ENCODE measurements at places on chromosomes 7 and 10.

GRCh38 chr7:10483671-10484070, 490.0 kb upstream of the PHF14 start:
- no peak for DNase-seq

GRCh38 chr7:95425694-95426093, 9.1 kb downstream of the PON2 start:
- no peak for DNase-seq

- no peak for DNase-seq
These were observed 12.3 kb downstream of the DDC start for GRCh38 chr7:50552921-50553320.

DNA sequence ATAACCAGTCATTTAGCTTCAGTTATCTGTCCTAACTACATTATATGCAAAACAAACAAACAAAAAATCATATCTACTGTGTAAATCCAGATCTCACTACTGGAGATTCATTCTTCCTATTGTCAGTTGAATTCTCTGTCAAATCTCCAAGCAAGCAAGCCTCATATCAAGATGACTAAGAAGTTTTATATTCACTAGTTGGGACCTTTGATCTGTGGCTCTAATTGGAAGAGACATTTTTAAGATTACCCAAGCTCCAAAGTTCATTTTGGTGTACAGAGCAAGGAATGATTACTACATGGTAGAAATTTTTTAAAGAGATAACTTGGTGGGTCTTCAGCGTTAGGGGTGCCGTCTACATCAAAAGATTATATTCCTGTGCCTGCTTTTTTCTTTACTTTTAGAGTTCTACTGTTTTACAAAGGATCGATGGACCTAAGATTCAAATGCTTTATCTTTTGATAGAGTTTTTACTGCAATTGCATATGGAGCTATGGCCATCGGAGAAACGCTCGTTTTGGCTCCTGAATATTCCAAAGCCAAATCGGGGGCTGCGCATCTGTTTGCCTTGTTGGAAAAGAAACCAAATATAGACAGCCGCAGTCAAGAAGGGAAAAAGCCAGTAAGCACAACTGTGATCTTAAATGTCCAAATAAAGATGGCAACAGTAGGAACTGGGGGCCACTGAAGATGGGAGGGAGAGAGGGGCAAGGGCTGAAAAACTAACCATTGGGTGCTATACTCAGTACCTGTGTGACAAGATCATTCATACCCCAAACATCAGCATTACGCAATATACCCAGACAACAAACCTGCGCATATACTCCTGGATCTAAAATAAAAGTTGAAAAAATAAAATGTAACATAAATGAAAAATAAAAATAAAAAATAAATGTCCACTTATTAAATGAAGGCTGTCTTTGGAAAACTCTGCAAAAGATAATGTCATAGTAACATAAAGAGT, 47.9 kb downstream of the SP8 start:
- no peak for DNase-seq

DNA sequence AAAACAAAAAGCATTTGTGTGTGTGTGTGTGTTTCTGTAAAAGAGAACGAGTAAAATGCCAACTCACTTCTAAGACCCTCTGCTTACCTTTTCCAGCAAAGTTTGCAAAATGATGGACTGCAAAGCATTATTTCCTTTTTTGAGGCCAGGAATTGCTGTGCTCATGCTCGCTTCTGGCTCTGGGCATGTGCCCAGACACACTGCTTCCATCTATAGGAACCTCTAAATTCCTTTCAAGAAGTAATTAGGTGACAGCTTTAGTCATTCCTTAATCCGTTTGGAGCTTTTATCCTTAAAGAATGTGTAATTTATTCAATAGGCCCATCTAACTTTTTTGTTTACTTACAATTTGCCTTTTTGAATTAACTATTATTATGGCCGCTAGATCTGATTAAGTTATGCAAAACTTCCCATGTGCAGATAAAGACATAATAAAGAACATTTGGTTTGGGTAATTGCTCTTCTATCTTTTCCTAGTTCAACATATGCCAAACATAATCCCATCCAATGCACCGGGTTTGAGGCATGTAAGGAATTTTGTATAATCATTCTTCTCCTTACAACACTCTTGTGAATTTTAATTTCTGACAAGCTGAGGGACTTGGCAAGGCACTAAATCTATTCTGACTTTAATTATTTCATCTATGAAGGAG, 34.7 kb downstream of the A1CF start:
- no peak for DNase-seq

GRCh38 chr7:94877731-94878670, 29.4 kb upstream of the PPP1R9A start:
- no peak for DNase-seq

- no peak for DNase-seq
These were observed 283.9 kb downstream of the SDHAF3 start for GRCh38 chr7:97401398-97401797.

GRCh38 chr10:48897441-48897790, 42.2 kb downstream of the LRRC18 start:
- DNase-seq: no peak

GRCh38 chr7:772005-772294, 44.9 kb upstream of the PRKAR1B start:
- no peak for DNase-seq

DNA sequence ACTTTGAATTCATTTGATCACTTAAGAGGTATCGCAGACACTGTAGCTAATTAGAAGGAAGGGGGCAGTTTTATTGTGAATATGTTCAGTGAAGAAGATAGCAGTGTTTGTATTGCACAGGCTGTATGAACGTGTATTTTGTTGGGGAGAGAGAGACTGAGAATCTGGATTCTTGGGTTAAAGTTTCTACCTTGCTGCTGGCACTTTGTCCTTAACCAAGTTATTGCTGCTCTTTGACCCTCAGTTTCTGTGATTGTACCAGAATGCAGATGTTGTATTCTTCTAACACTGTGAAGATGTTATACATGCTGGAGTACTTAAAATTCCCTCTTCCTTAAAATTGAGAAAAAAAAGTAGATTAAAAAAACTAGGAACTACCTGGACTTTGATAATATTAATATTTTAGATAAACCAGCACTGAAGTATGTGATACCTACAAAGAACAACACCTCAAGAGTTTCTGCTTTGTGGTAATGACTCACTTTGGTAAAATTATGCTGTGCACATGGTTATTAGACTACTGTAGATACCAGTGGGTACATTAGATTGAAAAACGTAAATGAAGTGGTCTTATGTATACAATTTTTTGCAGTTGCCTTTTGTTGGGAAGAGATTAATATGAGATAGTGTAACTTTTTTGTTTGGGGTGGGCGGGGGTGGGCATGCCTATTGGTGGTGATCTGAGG, 321.3 kb downstream of the AUTS2 start:
- no peak for DNase-seq

DNA sequence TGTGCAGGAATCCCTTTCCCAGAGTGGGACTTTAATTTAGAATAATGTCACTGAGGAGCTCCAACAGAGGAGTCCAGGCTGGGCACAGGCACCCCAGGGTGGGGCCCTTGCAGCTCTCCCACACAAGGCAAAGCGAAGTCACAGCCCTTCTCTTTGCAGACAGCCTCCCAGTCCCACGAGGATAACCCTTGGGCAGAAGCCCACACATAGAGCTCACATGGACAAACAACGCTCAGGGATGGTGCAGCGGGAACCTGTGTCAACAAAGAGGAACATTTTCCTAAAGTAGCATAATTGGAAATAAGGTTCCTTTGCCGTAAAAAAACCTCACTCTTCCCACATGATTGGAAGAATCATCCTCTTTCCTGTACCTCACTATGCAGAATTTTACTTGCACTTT, 29.3 kb upstream of the GGCT start:
- DNase-seq: no peak

- no peak for DNase-seq
These were observed 75.2 kb downstream of the CDH23 start for GRCh38 chr10:71471957-71472365.
